SHP77 (cell line): ENCODE measurements at places on chromosomes 3 and 15.

- DNase-seq: no peak
Observed at GRCh38 chr3:174931473-174932353, 72.6 kb downstream of the NAALADL2 start.

DNA sequence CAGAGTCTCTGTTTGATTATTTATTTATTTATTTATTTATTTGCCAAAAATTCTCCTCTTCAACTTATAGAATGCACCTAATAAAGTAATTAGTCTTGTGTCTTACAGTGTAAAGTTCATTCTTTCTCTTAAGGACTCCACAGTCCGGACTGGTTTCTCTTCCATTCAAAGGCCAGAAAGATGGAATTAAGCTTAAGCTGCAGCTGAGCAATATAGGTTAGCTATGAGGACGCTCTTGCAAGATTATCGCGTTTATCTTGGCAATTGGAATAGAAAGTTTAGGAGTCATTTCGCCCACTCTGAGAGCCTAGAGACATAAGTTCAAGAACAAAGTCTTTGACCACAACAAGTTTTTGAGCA is 15.0 kb downstream of the TAGLN3 start:
- no peak for DNase-seq

DNA sequence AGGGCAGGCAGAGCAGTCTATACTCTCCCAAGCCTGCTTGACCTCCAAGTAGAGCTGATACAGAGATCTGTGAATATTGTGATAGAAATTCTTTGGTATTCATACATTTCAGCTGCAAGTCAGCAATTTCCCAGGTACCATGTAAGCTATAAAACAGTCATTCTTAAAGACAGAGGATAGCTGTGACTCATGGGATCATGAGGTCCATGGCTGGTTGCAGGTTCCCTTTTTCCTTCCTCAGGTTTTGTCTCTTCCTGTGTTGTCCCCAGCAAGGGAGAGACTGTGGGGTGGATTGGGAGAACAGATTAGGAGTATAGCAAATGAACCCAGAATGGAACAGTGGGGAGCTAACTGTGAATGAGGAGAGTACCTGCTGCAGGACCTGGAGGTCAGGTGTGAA is 5.4 kb upstream of the P4HTM start:
- DNase-seq: no peak

GRCh38 chr3:116524453-116525210 is 79.3 kb upstream of the LSAMP start:
- DNase-seq: no peak

DNA sequence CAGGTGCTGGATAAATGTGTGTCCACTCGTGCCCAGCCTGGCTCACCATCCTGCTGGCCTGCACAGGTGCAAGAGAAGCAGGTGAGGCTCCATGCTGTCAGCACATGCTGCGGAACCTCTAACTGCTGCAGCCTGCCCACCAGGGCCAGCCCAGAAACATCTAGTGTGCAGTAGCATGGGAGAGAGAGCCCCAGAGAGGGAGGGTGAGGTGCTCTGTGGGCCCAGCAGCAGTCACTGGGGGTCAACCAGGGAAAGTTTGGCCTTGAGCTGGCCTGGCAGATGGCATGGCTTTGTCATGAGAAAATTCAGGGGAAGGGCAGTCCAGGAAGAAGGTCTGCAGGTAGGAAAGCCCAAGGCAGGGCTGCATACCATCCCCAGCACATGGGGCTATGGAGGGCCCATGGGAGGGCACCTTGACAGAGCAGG is 18.2 kb upstream of the PRR23E start:
- no peak for DNase-seq

DNA sequence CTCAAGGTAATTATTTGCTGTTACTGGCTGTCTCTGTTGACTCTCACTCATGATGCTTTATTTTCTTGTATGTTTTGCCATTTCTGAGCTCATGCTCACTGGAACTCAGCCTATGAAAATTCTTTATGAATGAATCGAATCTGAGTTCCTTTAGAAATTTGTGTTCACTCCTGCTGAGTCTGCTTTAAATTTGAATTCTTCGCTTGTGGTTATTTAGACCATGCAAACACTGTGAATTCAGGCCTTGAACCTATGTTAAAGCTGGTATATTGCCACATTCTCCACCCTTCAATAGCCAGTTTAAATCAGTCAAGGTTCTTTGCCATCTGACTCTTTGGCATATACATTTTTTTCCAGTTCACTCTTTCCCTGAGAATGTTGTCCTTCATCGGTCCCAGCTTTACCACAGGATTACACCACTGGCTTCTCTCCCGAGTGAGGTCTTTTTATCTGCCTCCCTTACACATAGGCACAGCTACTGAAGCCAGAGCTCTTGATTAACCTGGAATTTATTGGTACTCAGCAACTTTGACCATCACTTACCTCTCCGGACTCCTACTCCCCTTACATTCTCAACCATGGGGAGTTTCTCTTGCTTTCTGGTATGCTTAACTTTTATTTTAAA is 400.6 kb downstream of the VPS13C start:
- no peak for DNase-seq

GRCh38 chr3:57538465-57538864 is 5.7 kb downstream of the DNAH12 start:
- no peak for DNase-seq

DNA sequence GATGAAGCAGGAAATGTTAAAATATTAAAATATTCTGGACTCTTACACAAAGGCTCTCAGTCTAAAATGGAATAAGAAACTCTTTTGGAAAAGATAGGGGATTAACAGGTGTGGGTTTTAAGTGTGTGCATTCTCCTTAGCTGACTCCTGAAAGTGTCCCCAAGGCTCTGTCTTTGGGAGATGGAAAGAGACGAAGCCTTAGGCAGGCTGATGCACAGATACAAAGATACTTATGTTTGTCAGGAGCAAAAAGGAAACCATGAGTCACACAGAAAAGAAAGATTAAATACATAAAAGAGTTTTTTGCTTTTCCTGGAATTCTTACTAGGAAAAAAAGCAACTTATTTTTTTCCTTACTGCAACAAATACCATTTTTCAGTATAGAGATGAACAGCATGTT is 23.8 kb upstream of the ABI3BP start:
- no peak for DNase-seq

DNA sequence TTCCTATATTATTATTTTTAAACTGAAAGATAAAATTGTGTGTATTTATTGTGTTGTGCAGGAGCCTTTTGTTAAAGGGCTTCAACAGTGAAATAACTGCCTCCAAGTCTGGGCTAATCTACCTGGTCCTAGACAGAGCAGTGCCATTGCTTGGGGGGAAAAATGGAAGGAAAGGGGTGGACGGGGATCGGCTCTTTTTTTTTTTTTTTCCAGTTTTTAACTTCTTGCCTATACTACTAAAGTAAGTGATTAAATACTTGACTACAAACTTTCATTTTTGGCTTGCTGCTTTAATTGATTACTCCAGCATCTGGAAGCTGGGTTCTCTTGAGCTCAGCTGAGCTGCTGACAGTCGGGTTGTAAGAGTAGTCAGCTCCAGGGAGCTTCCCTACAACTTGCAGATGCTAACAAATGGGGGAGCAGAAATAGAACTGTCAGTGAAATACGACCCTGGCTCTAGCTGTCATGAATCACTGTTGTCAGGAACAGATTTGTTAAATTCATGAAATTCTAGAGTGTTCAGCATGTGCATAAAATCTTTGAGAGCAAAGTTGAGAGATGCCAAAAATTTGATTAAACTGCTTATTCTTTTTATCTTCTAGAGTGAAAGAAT is 276.7 kb downstream of the ROBO1 start:
- no peak for DNase-seq

GRCh38 chr3:64651303-64651702 is 36.5 kb downstream of the ADAMTS9 start:
- no peak for DNase-seq

- DNase-seq: no peak
Observed at GRCh38 chr3:55661571-55661970, 174.5 kb upstream of the WNT5A start.

GRCh38 chr3:48928679-48929078 is 10.0 kb downstream of the ARIH2 start:
- DNase-seq: no peak

- DNase-seq: no peak
Observed at GRCh38 chr15:64558460-64559179, 98.2 kb downstream of the ZNF609 start.

DNA sequence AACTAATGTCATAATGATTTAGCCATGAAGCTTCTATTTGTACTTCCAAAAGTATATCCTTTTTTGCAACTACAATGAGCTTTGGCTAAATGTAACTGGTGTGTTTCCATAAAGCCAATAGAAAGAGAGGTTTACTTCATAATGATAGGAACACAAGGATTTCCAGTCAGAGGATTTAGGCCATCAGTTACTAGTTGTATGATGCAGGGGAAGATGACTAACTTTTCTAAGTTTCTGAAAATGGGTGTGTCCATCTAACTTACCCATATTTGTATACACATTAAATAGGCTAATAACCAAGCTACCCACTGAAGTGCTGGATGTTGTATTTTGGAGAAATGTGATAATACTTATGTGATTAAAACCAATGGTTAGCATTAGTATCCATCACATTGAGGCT is 55.7 kb downstream of the SLC4A7 start:
- DNase-seq: no peak

- DNase-seq: no peak
Observed at GRCh38 chr15:100983221-100983620, 64.1 kb downstream of the LRRK1 start.
